Glomerular endothelial cell (primary cell): ENCODE measurements at places on chromosomes 1 and 21.

DNA sequence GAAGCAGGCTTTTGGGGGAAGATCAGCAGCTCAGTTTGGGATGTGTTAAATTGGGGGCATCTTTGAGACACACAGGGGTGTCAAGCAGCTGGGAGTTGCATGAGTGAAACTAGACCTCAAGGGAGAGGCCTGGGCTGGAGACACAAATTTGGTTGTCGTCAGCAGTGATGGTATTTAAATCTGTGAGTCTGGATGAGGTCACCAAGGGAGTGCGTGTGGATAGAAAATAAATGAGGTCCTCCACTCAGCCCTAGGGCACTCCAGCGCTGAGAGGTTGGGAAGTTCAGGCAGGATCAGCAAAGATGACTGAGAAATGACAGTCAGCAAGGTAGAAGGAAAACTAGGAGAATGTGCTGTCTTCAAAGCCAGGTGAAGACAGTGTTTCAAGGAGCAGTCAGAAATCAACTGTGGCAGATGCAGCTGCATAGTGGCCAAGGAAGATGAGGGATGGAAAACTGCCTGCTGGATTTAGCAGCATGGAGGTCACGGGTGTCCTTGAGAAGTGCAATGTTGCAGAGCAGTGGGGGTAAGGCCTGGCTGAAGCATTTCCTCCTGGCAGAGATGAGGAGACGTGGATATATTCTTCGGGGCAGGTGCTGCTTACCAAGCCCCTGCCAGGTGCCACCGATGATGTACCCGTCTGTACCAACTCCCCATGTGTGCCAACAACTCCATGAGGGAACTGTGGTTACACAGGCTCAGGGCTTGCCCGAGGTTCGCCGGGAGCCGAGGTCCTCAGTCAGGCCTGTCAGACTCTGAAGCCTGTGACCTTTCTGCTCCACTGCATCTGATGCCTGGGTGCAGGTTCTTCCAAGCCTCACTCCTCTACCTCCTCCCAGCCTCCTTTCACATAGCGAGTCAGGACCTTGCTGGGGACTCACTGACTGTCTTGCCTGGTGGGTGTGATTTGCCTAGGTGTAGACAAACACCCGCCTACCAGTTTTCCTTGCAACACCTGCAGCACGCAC is 11.3 kb downstream of the MAP7D1 start:
- DNase-seq, result no peak

DNA sequence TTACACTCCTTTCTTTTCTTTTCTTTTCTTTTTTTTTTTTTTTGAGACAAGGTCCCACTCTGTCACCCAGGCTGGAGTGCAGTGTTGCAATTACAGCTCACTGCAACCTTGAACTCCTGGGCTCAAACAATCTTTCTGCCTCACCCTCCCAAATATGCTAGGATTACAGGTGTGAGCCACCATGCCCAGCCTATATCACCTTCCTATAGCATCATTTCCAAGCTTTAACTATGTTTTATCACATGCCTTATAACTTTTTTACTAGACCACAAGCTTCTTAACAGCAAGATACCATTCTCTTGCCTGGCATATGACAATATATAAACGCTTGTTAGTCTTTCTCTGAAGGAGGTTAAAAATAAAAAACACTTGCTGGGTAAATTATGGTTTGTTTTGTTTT is 55.3 kb upstream of the MUTYH start:
- no peak for DNase-seq

GRCh38 chr21:38315122-38315521 is 58.3 kb downstream of the KCNJ15 start:
- DNase-seq, result no peak

DNA sequence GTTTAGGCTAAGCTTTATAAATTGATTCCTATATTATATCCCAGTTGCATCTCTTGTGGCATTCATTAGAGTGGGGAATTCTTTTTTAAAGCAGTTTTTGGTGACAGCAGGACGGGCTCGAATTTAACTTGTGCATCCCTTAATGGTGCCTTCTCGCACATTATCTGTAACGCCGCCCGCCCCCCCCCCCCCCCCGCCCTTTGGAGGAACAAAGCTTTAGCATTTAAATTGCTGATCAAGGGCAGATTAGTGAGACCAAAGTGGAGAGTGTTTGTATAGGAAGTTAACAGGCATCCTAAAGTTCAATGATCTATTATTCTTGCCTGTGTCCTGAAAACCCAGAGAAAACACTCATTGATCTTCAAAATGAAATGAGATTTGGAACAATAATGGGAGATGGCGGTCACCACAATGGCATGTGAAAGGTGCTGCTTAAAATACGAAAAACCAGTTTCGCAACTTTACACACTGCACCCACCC is 2.2 kb downstream of the LMO4 start:
- DNase-seq, result no peak

DNA sequence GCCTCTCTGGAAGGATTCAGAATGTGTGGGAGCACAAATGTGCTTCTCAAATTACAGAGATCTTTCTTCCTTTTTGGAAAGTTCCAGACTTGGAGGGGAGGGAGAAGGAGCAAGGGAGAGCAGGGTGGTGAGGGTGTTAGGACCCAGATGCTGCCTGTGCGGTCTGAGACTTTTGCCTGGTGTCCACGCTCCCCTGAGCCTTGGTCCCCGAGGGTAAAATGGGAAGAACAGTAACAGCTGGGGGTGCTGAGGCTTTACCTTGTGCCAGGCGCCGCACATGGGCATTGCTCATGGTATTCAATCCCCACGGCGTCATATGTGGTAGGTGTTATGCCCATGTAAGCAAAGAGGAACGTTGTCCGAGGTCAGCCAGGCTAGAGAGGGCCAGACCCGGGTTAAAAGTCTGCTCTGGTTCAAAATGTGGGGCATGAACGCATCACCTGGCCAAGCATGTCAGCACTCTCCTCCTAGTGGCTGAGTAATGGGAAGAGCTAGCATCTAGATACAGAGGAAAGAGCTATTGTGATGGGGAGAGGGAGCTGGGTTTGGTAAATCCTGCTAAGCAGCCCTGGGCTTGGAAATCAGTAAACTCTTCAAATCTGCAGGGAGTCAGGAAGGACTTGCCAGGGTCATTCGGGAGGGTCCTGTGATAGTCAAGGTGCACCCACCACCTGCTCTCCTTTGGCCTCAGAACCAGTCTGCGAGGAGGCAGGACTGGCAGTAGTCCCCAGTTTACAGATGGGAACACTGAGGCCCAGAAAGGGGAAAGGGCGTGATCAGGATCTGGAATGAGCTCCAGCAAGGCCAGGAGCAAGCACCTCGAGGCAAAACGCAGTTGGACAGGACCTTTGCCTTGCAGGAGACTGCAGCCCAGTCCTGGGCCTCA is 4.5 kb upstream of the RUNX3 start:
- DNase-seq, result no peak

DNA sequence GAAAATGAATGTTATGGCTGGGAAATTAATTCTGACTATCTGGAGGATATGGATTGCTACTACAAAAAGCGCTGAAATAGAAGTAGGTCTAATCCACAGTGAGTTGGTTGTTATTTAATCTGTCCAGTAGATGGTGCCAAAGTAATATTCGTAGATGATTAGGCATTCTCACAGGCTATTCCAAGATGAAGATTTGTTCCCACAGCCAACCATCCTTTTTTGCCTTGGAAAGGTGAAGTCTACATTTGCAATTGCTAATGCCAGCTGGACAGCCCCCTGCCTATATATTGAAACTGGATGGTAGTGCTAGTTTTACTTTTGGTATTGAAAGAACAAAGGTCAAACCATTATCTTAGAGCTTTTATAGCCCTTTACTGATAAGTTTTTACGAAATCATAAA is 43.8 kb downstream of the RBM11 start:
- peak; percentile 44 for DNase-seq

- DNase-seq, result no peak
Observed at GRCh38 chr1:6093071-6093470, 47.4 kb downstream of the KCNAB2 start.

GRCh38 chr1:19809044-19809750 is 5.9 kb downstream of the RNF186 start:
- DNase-seq, result no peak

DNA sequence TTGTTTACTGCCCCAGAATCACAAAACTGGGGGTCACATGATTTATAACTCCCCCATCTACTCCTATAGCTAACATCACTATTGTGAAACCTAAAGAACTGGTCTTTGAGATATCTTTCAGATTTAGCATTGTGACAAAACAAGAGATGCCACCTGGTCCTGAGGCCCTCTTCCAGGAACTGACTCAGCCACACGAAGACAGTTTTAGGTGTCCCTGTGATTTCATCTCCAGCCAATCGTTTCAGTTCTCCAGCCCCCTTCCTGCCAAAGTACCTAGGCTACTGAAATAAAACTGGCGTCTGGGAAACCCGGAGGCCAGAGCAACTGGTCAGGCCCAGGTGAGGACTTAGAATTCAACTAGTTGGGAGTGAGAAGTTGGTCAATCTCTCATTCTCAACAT is 36.6 kb downstream of the TBX19 start:
- DNase-seq, result no peak

GRCh38 chr1:11455967-11456570 is 22.9 kb upstream of the DISP3 start:
- DNase-seq, result no peak

DNA sequence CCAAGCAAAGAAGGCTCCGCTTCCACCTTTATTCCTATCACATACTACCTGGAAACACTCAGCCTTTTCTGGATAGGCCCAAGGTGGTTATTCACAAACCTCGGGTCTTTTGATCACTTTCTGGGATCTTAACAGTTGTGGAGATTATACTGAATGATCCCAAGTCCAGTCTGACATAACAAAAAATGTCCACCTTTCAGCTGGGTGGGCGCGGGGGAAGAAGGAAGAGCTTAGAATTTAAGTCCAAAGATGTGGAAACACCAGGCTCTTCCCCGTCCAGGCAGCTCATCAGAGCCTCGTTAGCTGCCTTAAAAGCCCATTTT is 338 bp upstream of the C1orf53 start:
- no peak for DNase-seq
